ENCODE measurements at places on chromosomes 1 and 21.

DNA sequence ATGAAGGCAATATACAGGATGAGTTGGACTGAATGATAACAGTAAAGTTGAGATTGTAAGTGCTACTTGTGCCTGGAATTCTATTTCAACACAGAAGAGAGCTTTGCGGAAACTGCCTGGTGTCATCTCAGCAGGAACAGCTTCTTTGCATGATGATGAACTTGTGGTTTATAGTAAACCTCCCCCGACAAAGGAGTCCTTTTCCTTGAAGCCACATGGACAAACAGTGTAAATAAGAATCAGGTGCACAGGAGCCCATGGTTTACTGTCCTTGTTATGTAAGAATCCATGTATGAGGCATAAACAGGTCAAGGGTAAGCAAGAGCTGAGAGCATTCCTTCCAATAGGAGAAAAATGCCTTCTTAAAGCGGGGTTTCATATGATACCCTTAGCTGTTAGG, 66.2 kb downstream of the PCNX2 start:
- no peak for DNase-seq

DNA sequence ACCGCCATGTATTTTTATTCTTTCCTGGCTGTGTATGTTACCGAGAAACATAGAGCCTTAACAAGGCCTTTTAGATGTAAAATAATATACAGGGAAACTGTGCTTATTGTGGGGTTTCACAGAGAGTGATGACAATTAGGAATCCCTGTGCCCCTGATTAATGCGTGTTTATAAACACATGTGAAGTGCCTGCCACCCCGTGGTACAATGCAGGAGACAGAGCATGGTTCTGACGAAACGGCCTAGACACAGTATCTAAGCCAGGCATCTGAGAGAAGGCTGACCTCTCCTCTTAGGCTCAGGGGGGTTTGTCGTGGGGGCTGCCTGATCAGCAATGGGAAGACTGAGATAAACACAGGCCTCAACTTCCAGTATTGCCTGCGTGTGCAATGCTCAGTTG, 200.0 kb downstream of the AJAP1 start:
- DNase-seq = no peak

DNA sequence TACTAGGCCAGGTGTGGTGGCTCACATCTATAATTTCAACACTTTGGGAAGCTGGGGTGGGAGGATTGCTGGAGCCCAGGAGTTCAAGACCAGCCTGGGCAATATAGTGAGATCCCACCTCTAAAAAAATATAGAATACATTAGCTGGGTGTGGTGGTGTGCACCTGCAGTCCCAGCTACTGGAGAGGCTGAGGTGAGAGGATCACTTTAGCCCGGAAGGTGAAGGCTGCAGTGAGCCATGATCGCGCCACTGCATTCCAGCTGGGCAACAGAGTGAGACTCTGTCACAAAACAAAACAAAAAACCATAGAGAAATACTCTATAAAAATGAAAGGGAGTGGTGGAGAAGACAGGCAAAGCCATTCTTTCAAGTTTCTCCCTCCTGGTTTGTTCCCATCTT, 62.1 kb downstream of the EYA3 start:
- no peak for DNase-seq

- no peak for DNase-seq
Measured at GRCh38 chr21:44702973-44703730, 6.2 kb downstream of the KRTAP10-12 start.

DNA sequence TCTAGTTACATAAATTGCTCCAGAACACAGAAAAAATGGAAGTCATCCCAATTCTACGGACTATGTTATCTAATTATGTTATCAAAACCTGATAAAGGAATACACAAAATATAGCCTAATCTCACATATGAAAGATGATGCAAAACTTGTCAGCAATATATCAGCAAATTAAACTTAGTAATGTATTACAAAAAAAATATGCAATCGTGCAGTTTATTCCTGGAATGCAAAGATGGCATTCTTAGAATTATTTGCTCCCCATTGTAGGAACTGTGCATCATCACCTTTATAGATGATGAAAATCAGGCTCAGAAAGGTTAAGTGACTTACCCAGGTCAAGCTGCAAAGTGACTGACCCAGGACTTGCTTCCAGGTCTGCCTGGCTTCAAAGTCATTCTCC, 7.8 kb downstream of the FOXE3 start:
- DNase-seq = no peak

GRCh38 chr1:30852026-30852425, 56.5 kb downstream of the SDC3 start:
- DNase-seq = no peak

- no peak for DNase-seq
Measured at GRCh38 chr1:59063501-59063900, 233.4 kb upstream of the FGGY start.
